CD4-positive, alpha-beta T cell treated with Interleukin-4 for 1 hour (primary cell): ENCODE measurements at places on chromosomes 7 and 10.

- DNase-seq: no peak
Measured at GRCh38 chr10:60466267-60467201, 76.9 kb upstream of the ANK3 start.

GRCh38 chr10:57664815-57665214, 602.9 kb downstream of the IPMK start:
- no peak for DNase-seq

- no peak for DNase-seq
Measured at GRCh38 chr7:158430308-158431034, 157.2 kb downstream of the PTPRN2 start.

- no peak for DNase-seq
Measured at GRCh38 chr7:30142710-30143109, 7.9 kb downstream of the MTURN start.

- DNase-seq: no peak
Measured at GRCh38 chr10:49831352-49832035, 69.4 kb upstream of the OGDHL start.

GRCh38 chr10:118520116-118520742, 75.2 kb downstream of the PRLHR start:
- DNase-seq: no peak

- no peak for DNase-seq
Measured at GRCh38 chr10:78432583-78432982, 398.9 kb downstream of the RPS24 start.

- DNase-seq: no peak
Measured at GRCh38 chr10:60230892-60231291, 158.8 kb downstream of the ANK3 start.

DNA sequence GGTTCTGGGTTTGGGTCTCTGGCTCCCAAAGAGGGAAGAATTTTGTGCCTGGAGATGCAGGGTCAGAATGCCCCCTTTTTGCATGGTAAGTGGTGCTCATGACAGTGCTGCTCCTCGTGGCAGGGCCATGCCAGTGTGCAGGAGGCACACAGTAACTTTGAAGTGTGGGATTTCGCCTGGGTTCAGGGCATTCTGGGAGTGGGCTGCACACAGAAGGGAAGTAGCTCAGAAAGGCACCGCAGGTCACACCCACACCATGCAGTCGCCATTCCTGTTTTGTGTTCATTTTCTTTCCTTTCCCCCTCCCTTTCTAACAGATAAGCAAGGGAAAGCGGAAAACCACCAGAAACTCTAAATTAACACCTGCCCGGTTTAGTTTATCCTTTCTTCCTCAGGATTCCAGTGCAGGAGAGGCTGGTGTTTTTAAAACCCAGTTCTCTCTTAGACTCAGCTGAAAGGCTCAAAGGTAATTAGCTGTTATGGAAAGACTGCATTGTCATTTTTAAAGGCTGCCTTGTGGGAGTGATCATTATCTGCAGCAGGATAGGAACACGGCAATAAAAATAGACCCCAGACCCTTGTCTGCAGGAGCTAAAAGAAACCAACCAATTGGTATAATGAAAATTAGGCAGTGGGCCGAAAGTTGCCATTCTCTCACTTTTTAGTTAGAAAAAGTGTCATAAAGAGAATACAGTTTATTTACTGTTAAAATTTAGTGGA, 50.2 kb downstream of the EEPD1 start:
- DNase-seq: no peak

- DNase-seq: no peak
Measured at GRCh38 chr7:46450886-46451285, 529.8 kb upstream of the IGFBP3 start.

DNA sequence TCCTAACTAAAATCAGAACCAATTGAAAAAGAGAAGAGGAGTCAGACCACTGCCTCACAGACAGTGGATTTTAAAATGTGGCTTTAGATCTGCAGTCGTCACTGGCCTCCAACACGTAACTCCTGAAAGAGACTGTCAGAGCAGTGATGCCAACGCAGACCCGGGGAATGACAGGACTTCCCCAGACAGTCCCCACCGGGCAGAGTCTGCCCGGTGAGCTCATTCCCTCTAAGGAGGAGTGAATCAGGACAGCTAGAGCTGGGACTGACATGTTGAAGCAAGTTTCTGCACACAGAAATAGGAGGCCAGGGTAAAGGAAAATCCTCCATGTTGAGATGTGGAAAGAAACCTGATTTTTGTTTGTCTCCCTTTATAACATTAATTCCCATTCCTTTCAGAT, 105.0 kb downstream of the TES start:
- no peak for DNase-seq

DNA sequence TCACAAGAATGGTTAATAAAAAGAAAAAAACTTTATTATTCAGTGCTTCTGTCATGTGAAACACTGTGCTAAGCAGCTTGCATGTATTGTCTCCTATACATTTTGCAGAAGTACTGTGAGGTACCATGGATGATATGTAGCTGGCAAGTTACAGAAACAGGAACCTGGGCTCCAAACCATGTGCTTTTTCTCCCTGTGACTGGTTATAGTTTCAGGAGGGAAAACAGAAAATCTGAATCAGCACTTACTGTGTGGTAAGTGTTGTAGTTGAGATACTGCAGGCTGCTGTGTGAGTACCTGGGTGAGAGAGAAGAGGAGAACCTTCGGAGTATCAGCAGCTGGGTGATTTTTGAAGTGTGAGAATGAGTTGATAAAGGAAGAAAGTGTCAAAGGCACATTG, 285.0 kb downstream of the SUGCT start:
- no peak for DNase-seq
